ENCODE measurements at places on chromosomes 5 and 9.
A peak's percentile ranks its signal among the peaks of the same experiment; 100 is the strongest.

DNA sequence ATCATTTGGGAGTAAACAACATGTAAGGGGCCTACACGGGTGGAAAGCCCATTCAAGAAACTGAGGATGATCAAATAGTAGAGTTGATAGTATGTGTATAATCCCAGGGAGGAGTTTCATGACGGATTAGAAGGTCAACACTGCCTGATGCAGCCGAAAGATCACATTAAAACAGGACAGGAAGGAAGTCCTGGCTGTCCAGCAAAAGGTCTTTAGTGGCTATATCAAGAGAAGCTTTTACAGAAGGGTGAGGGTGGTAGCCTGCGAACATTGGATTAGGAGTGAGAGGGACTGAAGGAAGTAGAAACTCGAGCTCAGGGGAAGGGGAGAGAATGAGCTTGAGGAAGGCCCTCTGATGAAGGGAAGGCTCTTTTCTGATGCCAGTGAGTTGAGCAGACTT is 36.0 kb downstream of the DOCK8 start:
- no peaks in the 10 kb centered on the region for H3K36me3 ChIP-seq
- no peaks in the 10 kb centered on the region for H3K4me1 ChIP-seq
- no peak for DNase-seq
- H3K4me3 ChIP-seq, result no peak overlapping the region
- peaks cover 6% of the 10 kb centered on the region for H3K27me3 ChIP-seq

GRCh38 chr5:172048539-172049101 is 42.2 kb upstream of the FBXW11 start:
- peaks cover 20% of the 10 kb centered on the region for H3K36me3 ChIP-seq
- H3K4me3 ChIP-seq, result no peak overlapping the region
- peaks cover 18% of the 10 kb centered on the region for H3K4me1 ChIP-seq
- peak overlapping the region; percentile 41 for H3K27ac ChIP-seq

DNA sequence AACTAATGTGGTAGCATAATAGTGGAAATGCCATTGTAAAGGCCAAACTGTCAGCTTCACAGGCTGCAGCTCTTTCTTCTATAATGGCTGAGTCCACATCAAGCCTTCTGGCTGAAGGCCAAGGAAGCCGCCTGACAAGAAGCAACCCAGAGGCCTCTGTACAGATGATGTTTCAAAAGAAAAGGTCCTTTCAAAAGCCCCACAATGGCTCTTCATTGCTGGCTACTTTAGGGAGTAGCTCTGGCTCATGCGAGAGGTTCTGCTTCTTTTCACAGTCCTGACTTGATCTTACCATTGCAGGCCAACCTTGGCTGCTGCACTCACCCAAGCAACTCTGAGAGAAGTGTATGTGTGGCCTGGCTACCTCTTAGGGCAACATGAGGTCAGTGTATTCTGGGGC is 54.5 kb upstream of the EQTN start:
- DNase-seq, result no peak
- no peak overlapping the region for H3K27ac ChIP-seq
- no peaks in the 10 kb centered on the region for H3K36me3 ChIP-seq
- no peak overlapping the region for H3K4me3 ChIP-seq
- no peaks in the 10 kb centered on the region for H3K27me3 ChIP-seq

GRCh38 chr9:125484350-125485282 is 222.4 kb downstream of the MAPKAP1 start:
- no peak overlapping the region for H3K4me3 ChIP-seq
- peaks cover 7% of the 10 kb centered on the region for H3K36me3 ChIP-seq
- H3K27me3 ChIP-seq, result no peaks in the 10 kb centered on the region
- DNase-seq, result no peak
- peaks cover 33% of the 10 kb centered on the region for H3K4me1 ChIP-seq

DNA sequence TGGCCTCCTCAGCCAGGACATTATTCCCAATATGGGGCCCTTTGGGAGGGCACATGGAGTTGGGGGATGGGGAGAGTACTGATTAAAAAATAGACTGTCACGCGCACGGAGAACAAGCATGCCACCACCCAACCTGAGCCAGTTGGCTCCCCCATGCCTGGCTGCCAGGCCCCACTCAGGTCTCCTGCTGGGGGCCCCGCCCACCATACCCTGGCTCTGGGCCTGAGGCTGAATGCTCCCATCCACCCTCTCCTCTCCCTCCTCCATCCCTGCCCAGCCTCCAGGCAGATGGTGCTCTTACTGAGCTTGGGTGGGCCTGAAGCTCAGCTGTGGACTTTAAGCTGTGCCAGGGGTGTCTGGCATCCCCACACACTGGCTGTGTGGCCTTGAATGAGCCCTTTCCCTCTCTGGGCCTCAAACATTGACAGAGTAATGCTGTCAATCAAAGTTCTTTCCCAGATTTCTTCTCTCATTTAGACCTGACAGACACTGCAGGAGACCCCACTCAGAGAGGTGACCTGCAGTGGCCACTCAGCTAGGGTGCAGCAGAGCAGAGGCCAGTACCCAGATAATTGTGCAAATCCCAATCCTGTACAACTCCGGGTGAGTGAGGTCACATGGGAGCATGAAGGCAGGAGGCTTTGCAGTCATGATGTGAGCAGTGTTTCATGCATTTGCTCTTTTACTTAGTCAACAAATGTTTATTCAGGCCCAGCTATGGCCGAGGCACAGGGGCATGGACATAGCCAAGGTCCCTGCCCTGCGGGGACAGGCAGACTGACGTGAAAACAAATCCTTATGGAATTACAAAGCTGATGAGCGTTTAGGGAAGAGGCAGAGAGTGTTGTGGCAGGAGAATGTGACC is 9.8 kb upstream of the SYNPO start:
- H3K36me3 ChIP-seq, result peaks cover 6% of the 10 kb centered on the region
- H3K27me3 ChIP-seq, result no peaks in the 10 kb centered on the region
- peaks cover 89% of the 10 kb centered on the region for H3K4me1 ChIP-seq
- no peak for DNase-seq
- peak overlapping the region; percentile 77 for H3K27ac ChIP-seq

DNA sequence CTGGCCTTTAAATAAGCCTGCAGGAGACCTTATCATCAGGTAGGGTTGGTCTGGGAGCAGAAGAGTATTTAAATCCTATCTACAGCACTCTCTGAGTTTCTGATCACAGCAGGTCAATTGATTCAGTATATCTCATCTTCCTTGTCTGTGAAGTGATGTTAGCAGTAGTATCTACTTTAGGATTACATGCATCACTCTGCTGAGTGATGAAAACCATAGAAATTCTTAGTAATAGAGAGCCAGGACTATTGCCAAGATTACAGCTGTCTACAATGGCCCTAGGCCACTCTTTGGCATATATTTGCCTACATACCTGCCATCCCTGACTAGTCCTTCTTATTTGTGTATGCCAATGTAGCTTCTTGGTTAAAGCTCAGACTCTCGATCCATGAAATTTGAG is 183.8 kb downstream of the ASTN2 start:
- H3K4me3 ChIP-seq, result no peak overlapping the region
- H3K27ac ChIP-seq, result no peak overlapping the region
- H3K36me3 ChIP-seq, result no peaks in the 10 kb centered on the region
- no peak for DNase-seq

- no peak for DNase-seq
- H3K27me3 ChIP-seq, result no peaks in the 10 kb centered on the region
- peaks cover 17% of the 10 kb centered on the region for H3K4me1 ChIP-seq
- no peak overlapping the region for H3K4me3 ChIP-seq
- H3K27ac ChIP-seq, result no peak overlapping the region
Observed at GRCh38 chr5:56406221-56406620, 173.1 kb upstream of the ANKRD55 start.

- no peak for DNase-seq
- no peak overlapping the region for H3K27ac ChIP-seq
- H3K4me1 ChIP-seq, result no peaks in the 10 kb centered on the region
- H3K4me3 ChIP-seq, result no peak overlapping the region
- H3K27me3 ChIP-seq, result no peaks in the 10 kb centered on the region
- no peaks in the 10 kb centered on the region for H3K36me3 ChIP-seq
Observed at GRCh38 chr5:137101544-137101943, 397.6 kb downstream of the SPOCK1 start.

- H3K27me3 ChIP-seq, result no peaks in the 10 kb centered on the region
- no peak for DNase-seq
- peaks cover 5% of the 10 kb centered on the region for H3K4me1 ChIP-seq
- H3K27ac ChIP-seq, result no peak overlapping the region
- no peaks in the 10 kb centered on the region for H3K36me3 ChIP-seq
Observed at GRCh38 chr9:6876195-6876894, 118.6 kb downstream of the KDM4C start.

DNA sequence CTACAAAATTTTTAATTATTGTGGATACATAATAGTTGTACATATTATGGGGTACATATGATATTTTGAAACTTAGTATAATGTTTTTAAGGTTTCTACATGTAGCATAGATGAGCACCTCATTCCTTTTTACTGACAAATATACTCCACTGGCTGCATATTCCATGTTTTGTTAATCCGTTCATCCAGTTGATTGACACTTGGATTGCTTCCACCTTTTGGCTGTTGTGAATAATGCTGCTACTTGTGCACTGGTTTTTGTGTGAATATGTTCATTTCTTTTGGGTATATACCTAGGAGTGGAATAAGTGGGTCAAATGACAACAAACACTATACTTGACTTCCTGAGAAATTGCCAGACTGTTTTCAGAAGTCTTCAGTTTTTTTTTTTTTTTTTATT is 2.8 kb upstream of the ENTREP1 start:
- no peaks in the 10 kb centered on the region for H3K36me3 ChIP-seq
- DNase-seq, result no peak
- no peak overlapping the region for H3K4me3 ChIP-seq
- peaks cover 23% of the 10 kb centered on the region for H3K27me3 ChIP-seq
- H3K27ac ChIP-seq, result no peak overlapping the region

GRCh38 chr5:60382716-60383115 is 317.2 kb downstream of the DEPDC1B start:
- H3K4me1 ChIP-seq, result peaks cover 17% of the 10 kb centered on the region
- no peak for DNase-seq
- H3K27me3 ChIP-seq, result no peaks in the 10 kb centered on the region
- H3K27ac ChIP-seq, result no peak overlapping the region
- H3K4me3 ChIP-seq, result no peak overlapping the region
